ENCODE measurements at places on chromosomes 3 and 15. TPM values are rescaled to one million over a fixed set of nuclear protein-coding genes. Genes with fewer than 3 reads are reported as not detected.
A peak's percentile ranks its signal among the peaks of the same experiment; 100 is the strongest.

GRCh38 chr3:187015903-187016638 lies 85.7 kb downstream of the ST6GAL1 start:
- no peak for DNase-seq

GRCh38 chr15:74773329-74773728 lies 8.6 kb upstream of the CSK start:
- DNase-seq, result no peak

- DNase-seq, result peak; percentile 79
Measured at GRCh38 chr3:114827495-114827894, 319.6 kb downstream of the ZBTB20 start.

GRCh38 chr15:90336705-90337141 lies 15.4 kb upstream of the ZNF774 start:
- no peak for DNase-seq

GRCh38 chr3:138148503-138148902 lies 16.3 kb upstream of the A4GNT start:
- no peak for DNase-seq

- no peak for DNase-seq
Measured at GRCh38 chr3:50170689-50171088, 15.6 kb downstream of the SEMA3F start.

DNA sequence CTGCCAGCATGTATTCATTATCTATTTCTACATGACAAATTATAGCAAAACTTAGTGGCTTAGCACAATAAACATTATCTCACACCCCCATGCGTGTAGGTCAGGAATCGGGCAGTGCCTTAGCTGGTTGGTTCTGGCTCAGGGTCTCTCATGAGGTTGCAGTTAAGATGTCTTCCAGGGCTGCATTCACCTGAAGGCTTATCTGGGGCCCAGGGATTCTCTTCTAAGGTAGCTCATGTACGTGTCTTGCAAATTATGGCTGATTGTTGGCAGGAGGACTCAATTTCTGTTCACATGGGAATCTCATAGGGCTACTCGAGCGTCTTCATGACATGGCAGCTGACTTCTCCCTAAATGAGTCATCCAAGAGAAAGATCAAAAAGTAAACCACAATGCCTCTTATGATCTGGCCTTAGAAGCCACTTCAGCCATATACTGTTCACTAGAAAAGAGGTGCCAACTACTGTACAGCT lies 42.9 kb upstream of the TSC22D2 start:
- peak; percentile 81 for DNase-seq

DNA sequence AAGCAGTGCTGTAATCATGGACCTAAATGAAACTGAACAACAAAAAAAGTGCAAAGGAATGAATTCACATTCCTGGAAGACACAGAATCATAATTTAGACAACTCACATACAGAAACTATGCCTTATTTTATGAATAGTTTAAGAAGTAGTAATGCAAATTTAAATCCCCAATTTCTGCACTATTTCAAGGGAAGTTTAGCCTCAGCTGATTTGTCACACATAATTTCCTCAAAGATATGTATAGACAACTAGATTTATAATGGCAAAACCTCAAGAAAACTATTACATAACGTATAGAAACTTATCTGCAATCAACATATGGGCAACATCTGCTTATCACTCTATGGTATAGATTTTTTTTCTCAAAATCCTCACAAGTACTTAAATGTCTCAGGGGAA lies 7.8 kb upstream of the PTX3 start:
- no peak for DNase-seq

DNA sequence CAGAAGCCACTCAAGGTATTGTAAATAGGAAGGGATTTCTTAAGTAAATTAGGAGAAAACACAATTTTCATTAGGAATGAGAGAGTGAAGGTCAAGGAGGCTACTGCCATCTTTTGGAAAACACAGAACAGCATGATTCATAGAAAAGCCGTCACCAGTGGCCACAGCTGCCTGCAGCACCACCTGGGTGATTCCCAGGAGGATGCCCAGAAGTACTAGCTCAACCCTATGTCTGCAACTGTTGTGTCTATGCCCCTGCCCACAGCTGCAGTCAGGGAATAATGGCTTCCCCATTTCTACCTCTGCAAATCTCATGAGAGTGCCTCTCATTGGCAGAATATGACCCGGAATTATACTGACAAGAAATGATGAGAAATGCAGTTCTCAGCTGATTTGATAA lies 300.0 kb downstream of the IGSF11 start:
- DNase-seq, result no peak

GRCh38 chr3:39443530-39443929 lies 23.9 kb upstream of the MOBP start:
- DNase-seq, result peak; percentile 1

The CKMT1B gene
- 7.6 TPM for total RNA-seq

The STIMATE gene
- 5.1 TPM for total RNA-seq

The ZBTB20 gene
- 11.0 TPM for total RNA-seq

The DNAJB8 gene
- total RNA-seq, result not detected

The GABRB3 gene
- not detected for total RNA-seq

The DNAH12 gene
- 0.05 TPM for total RNA-seq

The BLOC1S6 gene
- total RNA-seq, result 18.5 TPM

Measured in HT-29 (cell line).